ENCODE measurements at places on chromosomes 16 and 17. TPM values are rescaled to one million over a fixed set of nuclear protein-coding genes. Genes with fewer than 3 reads are reported as not detected.

The ZFP3 gene
- total RNA-seq = not detected

The MT1A gene
- total RNA-seq = 52.1 TPM

The NKD1 gene
- 0.18 TPM for total RNA-seq

The TAT gene
- 0.49 TPM for total RNA-seq

The GRAP gene
- 0.21 TPM for total RNA-seq

The CCL8 gene
- total RNA-seq = not detected

The GDPD1 gene
- 0.26 TPM for total RNA-seq

The CIAPIN1 gene
- 64.0 TPM for total RNA-seq

The ATP1B2 gene
- 0.08 TPM for total RNA-seq

The SMIM36 gene
- total RNA-seq = not detected

The ZPBP2 gene
- not detected for total RNA-seq

The CLDN7 gene
- total RNA-seq = 43.1 TPM

The SOX15 gene
- total RNA-seq = 0.33 TPM

The PHAF1 gene
- 15.7 TPM for total RNA-seq

The KIF19 gene
- not detected for total RNA-seq

The G6PC1 gene
- 0.08 TPM for total RNA-seq

The RNF112 gene
- 0.10 TPM for total RNA-seq

The TEN1 gene
- total RNA-seq = 41.3 TPM

The TEKT5 gene
- not detected for total RNA-seq

The SKAP1 gene
- total RNA-seq = 0.90 TPM

The KRTAP17-1 gene
- total RNA-seq = not detected

The DOK4 gene
- 6.8 TPM for total RNA-seq

The KRTAP9-2 gene
- total RNA-seq = not detected

The SCARF1 gene
- 6.6 TPM for total RNA-seq

The CCDC154 gene
- total RNA-seq = 2.0 TPM

The SLC35G6 gene
- not detected for total RNA-seq

The ZNF597 gene
- 2.7 TPM for total RNA-seq

The CFAP97D1 gene
- total RNA-seq = not detected

The KRT36 gene
- total RNA-seq = not detected

The CHST5 gene
- 0.15 TPM for total RNA-seq

The CBLN1 gene
- not detected for total RNA-seq

The PHOSPHO1 gene
- total RNA-seq = 0.54 TPM

The ZNF652 gene
- 42.4 TPM for total RNA-seq

The PRSS22 gene
- total RNA-seq = 23.9 TPM

The CHST6 gene
- 0.05 TPM for total RNA-seq

The CES5A gene
- not detected for total RNA-seq

The TSPAN10 gene
- total RNA-seq = 4.8 TPM

The SOX8 gene
- 1.8 TPM for total RNA-seq

All from Panc1 (cell line).